ENCODE measurements at places on chromosomes 3 and 15.

- no peak for DNase-seq
Observed at GRCh38 chr3:30007668-30008067, 598.7 kb upstream of the TGFBR2 start.

DNA sequence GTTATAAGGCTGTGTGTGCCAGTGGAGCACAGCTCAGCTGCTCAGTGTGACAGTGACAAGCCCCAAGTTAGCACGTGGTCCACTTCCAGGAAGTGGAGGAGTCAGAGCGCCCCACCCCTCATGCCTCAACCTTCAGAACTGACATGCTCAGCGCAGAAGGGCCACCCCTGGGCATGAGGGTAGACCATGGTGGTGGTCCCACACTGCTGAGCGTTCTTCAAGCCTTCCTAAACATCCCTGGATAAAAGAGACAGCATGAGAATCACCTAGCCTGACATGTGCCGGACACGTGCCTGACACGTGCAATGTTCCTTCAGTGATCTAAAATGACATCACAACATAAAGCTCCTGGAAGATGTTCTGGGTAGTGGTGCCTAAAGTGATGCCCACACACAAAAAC is 16.8 kb downstream of the ATP10A start:
- DNase-seq = peak; percentile 50

GRCh38 chr15:59371458-59372351 is 966 bp downstream of the MYO1E start:
- no peak for DNase-seq

- DNase-seq = no peak
Observed at GRCh38 chr15:85063088-85063487, 81.4 kb downstream of the PDE8A start.

- DNase-seq = no peak
Observed at GRCh38 chr3:10646531-10647335, 141.3 kb upstream of the ATP2B2 start.

GRCh38 chr3:130963444-130963843 is 63.2 kb downstream of the ASTE1 start:
- no peak for DNase-seq

- no peak for DNase-seq
Observed at GRCh38 chr3:54376939-54377578, 254.7 kb downstream of the CACNA2D3 start.

DNA sequence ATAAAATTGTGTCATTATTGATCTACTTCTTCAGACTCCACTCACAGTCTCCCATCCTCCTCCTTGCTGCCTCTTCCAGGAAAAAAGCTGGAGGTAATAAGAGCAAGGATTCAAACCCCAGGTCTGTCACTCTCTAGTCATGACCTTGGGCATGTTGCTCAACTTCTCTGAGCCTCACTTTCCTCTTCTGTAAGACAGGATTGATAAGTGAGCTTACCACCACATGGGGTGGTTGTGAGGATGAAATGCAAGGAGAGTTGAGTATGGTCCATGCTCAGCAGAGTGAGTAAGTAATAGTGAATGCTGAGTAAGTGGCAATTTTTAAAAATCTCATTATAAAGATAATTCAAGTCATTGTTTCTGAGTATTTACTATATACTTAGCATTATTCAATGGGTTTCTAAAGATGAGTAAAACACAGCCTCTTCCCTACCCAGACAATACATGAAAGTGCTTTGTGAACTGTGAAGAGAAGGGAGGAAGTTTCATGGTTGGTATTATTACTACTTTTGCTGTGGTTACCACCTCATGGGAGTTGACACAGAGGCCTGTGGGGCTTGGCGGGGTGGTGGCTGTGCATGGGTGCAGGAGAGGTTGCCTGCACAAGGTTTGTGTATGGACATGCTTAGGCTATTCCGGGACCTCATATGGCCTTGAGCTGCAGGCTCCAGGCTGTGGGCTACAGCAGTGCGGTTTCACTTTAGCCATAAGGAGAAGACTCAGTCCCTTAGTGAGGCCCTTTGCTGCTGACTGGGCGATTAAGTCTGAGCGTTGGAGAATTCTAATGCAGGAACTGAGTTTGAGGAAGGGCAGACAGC is 30.0 kb downstream of the SLC6A11 start:
- DNase-seq = no peak

DNA sequence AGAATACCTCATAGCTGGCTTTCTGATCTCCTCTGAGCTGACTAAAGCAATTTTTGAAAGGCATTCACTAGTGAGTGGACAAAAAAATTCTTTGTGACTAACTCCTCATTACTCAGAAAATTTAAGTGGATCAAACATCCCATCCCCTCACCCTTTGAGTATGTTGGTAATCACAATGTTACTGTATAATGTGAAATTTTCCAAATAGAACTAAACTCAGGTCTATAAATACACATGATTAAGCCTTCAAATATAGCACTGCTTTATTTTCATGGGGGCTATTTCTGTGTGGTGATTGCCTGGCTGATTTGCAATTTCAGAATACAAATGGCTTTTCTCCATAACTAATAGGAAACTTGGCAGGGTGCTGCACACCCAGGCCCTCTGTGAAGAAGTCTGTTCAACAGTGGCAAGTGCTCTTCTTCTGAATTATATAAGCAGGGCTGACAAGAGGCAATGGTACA is 45.9 kb upstream of the ACTC1 start:
- DNase-seq = no peak

DNA sequence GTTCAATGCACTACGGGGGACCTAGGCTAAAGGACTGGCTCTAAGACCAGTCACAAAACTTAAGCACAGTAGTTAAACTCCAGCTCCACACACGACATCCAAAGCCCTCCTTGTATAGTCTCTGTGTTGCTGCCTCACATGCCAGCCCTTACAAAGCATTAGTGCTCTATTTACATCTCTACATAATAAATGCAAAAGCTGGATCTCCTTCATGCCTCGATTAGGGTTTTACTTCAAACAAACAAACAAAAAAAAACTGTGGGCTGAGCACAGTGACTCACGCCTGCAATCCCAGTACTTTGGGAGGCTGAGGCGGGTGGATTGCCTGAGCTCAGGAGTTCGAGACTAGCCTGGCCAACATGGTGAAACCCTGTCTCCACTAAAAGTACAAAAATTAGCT is 9.6 kb downstream of the PGBD4 start:
- DNase-seq = no peak

- no peak for DNase-seq
Observed at GRCh38 chr3:22208844-22209243, 457.8 kb upstream of the ZNF385D start.

DNA sequence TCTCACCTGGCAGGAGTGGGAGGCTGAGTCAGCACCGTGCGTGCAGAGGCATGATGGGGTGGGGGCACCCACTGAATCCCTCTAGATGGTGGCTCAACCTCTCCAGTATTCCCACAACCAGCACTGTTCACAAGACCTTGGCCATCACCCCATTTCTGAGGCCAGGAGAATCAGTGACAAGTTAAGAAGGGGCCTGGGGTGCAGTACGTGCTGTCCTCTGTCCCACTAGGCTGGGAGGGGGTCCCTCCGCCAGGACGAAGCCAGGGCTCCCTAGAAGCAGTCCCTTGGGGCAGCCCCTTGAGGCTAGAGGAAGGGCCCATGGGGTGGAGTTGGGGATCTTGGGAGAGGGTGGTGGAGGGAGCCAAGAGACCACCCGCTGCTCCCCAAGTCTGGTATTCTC is 4.8 kb downstream of the MYL3 start:
- DNase-seq = no peak

DNA sequence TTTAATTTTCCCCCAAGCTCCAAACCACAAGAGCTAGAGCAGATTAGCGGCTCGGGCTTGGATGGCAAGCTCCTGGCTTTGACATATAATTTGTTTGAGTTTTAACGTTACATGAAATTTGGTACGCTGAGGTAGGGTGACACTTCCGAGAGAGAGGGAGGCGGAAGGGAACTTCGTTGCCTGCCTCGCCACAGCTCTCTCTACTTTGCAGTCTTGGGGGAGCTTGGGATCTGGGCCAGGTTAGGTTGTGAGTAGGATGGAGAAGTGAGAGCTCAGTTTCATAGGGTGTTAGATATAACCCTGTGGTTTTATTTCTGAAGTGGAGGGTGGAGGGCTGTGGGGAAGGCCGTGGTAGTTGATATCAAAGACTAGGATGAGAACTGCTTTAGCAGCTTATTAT is 39.7 kb downstream of the LRTM1 start:
- no peak for DNase-seq

- no peak for DNase-seq
Observed at GRCh38 chr15:63818191-63818590, 15.6 kb downstream of the HERC1 start.

- peak; percentile 50 for DNase-seq
Observed at GRCh38 chr15:38671675-38672254, 107.2 kb upstream of the RASGRP1 start.

- no peak for DNase-seq
Observed at GRCh38 chr15:44029003-44029402, 166.1 kb downstream of the FRMD5 start.

DNA sequence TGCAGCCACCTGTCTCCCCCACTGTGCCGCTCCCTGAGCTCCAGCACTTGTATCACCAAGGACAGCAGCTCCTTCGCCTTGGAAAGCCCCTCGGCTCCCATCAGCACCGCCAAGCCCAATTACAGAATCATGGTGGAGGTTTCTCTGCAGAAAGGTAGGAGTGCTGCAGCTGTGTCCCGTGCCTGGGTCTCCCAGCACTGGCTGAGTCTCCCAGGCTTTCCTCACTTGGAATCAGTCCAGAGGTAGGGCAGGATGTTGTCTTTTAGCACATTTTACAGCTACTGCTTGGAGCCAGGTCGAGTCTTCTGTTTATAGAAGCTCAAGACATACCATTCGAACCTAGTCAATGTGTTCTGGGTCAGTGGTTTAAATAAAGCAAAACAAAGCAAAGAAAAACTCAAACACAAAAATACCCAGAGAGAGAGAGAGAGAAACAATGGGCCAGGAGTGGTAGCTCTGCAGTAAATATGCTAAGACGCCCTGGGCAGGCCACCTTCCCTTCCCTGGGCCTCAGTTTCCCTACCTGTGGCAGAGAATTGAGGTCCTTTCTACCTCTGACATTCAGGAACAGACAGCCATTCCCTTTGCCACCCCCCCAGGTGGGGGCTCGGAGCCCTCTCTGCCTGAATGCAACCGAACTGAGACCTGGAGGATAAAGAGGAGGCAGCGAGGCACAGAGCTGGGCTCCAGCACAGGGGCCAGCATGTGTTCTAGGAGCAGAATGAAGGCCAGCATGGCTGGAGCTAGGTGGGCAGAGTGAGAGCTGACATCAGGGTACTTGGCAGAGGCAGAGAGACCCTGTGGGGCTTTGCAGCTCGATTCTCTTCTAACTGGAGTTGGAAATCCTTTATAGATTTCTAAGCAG is 44.1 kb downstream of the STARD5 start:
- DNase-seq = no peak

DNA sequence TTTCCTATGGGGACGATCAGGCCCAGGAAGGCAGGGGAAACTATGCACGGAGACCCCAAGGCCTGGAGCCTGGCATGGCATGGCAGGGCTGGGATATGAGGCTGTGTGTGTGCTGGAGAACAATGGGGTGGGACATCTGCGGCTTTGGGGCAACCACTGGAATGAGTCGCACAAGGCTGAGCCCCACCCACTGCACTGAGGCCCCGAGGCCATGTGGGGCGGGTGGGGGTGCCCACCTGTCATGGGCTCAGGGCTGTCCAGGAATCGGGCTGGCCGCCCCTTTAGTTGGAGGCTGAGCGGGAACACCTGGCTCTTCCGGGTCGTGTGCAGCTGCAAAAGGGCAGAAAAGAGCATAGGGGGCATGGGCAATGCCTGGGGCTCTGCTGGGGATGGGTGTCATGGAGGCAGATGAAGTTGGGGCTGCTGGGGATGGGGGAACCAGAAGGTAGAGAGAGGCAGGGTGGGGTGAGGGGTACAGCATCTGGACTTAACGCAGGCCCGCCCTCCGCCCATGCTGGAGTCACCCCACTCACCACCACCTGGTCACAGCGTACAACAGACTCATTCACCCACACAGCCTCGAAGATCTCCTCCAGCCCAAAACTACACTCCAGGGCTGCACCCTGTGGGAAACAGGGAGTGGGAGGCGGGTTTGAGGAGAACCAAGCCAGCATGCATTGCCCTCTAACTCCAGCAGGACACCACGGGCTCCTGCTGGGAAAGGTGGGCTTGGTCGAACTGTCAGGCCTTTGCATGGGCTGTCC is 31.1 kb downstream of the PLXND1 start:
- DNase-seq = no peak

GRCh38 chr15:80618685-80619400 is 76.3 kb upstream of the ABHD17C start:
- no peak for DNase-seq

DNA sequence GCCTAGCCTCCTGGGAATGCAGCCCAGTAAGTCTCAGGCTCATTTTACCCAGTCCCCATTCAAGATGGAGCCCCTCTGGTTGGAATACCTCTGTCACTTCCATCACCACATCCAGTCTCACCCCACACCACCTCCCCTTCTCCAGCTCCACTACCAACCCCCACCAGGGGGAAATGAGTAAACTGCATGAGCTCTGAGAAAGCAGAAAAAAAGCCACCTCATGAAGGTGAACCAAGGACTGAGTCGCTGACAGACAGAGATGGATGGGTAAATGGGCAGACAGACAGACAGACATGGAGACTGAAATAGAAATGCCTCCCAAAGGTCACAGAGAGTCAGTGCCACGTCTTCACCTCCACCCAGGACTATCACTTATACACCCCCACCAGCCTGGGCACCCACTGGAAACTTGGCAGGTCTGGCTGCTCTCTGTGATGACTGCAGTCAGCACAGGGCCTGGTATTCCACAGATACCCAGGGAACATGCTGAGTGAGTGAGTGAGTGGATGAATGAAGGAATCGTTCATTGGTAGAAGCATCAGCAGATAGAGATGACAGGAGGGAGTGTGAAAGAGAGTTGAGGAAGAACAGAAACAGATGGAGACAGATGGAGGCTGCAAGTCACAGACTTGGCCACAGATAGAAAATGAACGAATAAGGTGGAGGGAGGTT is 4.9 kb upstream of the LOXL1 start:
- DNase-seq = no peak

GRCh38 chr3:16240229-16241023 is 24.3 kb downstream of the DPH3 start:
- no peak for DNase-seq

DNA sequence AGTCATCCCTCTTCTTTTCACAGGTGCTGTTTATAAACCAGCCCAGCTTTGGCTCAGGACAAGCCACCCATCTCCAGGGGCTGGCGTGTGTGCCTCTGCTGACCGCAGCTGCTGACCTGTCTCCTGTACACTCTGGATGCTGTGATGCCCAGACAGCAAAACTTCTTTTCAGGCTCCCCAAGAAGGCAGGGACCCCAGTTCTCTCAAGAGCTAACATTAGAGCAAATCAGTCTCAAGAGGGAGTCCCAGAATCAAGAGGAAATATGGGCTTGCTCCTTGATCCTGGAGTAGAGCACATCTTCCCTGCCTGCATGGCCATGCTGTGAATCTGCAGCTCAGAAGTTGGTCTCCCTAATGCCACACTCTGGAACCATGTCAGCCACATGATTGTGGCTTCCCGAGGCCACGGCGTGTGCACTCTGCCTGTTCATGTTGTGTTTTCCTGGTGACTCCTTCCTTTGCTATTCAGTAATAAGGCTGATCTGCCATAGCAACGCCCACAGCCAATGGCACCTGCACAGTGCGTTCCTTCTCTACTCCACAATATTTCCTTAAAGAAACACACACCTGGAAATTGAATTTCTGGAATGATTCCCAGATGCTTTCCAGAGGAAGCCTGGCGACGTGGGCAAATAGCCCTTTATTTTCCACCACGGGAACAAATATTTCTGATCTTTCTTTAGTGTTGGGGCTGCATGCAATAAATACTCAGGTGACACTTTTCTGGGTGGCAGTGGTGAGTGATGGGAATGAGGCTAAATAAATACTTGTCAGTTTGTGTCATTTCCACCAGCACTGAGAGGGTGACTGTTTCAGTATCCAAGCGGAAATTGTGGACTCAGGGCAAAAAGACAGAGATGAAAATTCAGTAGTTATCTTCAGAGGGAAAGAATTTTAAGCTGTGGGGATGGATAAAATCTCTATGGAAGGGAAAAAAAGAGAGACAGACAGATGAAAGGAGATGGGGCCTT is 21.9 kb upstream of the THSD4 start:
- no peak for DNase-seq
